ENCODE measurements at places on chromosomes 13 and 19. TPM values are rescaled to one million over a fixed set of nuclear protein-coding genes. Genes with fewer than 3 reads are reported as not detected.

The WDR88 gene
- total RNA-seq, result not detected

- DNase-seq, result no peak
Measured at GRCh38 chr13:29438769-29439168, 156.7 kb downstream of the SLC7A1 start.

DNA sequence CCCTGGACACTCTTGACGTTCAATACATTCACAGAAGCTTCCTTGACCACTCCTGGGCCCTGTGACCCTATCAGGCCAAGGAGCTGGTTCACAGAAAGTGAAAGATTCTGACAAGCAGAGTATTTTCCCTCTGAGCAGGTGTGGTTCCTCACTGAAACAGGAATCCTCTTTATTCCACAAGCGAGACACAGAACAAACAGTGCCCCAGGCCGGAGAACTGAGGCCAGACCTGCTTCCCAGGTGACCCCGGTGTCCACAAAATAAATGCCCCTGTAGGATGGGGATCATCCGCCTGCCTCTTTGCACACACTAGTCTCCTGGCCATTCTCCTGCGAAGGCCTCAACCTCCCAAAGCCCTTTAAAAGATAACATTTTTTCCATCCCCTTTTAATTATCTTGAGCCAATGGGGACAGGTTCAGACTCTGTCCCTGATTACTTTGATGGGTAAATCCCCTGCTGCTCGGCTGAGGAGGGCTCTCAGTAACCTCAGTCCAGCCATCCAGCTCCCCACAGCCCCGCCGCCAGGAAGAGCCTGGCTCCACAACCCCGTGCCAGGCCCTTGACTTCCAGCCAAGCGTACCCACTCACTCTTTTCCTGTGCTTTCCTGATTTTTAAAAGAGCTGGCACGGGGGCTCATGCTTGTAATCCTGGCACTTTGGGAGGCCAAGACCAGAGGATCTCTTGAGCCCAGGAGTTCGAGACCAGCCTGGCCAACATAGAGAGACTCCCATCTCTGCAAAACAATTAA, 129.1 kb downstream of the FOXO1 start:
- peak; percentile 62 for DNase-seq

GRCh38 chr13:83905641-83906040, 23.4 kb upstream of the SLITRK1 start:
- no peak for DNase-seq

GRCh38 chr19:20038358-20039202, 725 bp downstream of the ZNF682 start:
- DNase-seq, result no peak

- no peak for DNase-seq
Measured at GRCh38 chr13:50132904-50133357, 117.7 kb downstream of the KCNRG start.

DNA sequence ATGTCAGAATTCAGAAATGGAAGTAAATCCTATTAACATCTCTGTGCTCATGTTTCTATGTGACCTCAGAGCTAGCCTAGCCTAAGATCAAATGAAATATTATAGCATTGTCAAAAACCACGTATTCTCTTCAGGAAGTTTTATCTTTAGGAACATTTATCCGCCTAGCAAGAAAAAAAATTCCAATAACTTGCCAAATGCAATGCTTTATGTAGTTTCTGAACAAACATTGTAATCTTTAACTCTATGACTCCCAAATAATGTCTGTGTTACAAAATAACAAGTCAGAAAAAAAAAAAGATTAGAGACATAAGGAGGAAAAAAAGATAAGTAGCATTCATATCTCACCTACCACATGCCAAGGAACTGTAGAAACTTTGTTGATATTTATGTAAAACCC, 18.4 kb upstream of the IPO5 start:
- no peak for DNase-seq

Measured in breast epithelium (tissue), 4 donors.